ENCODE measurements at places on chromosomes 1 and 21. TPM values are rescaled to one million over a fixed set of nuclear protein-coding genes. Genes with fewer than 3 reads are reported as not detected.

S100A16 gene
- total RNA-seq: not detected

CELSR2 gene
- total RNA-seq: 2.2 TPM

GPX7 gene
- total RNA-seq: 21.2 TPM

PRRX1 gene
- total RNA-seq: not detected

TRABD2B gene
- not detected for total RNA-seq

FLVCR1 gene
- total RNA-seq: 11.7 TPM

MRPS15 gene
- 99.9 TPM for total RNA-seq

ZNF648 gene
- total RNA-seq: not detected

CFHR5 gene
- total RNA-seq: not detected

PEF1 gene
- 50.4 TPM for total RNA-seq

RHBDL2 gene
- not detected for total RNA-seq

LAMC2 gene
- not detected for total RNA-seq

FAM43B gene
- total RNA-seq: not detected

LRRC3 gene
- total RNA-seq: 3.7 TPM

WDR47 gene
- 10.6 TPM for total RNA-seq

PRPF38B gene
- total RNA-seq: 70.5 TPM

F13B gene
- total RNA-seq: not detected

GSTM1 gene
- not detected for total RNA-seq

DEPDC1 gene
- 29.6 TPM for total RNA-seq

AGT gene
- total RNA-seq: not detected

TMEM79 gene
- 8.9 TPM for total RNA-seq

SPAG17 gene
- total RNA-seq: not detected

NBPF6 gene
- total RNA-seq: not detected

OR2L2 gene
- total RNA-seq: 0.10 TPM

KIF21B gene
- total RNA-seq: 180 TPM

FOXO6 gene
- total RNA-seq: not detected

LRP8 gene
- 52.7 TPM for total RNA-seq

RGL1 gene
- 2.8 TPM for total RNA-seq

PIGR gene
- total RNA-seq: not detected

CFHR3 gene
- total RNA-seq: not detected

KIF14 gene
- total RNA-seq: 28.3 TPM

CFHR2 gene
- not detected for total RNA-seq

CPT2 gene
- 14.9 TPM for total RNA-seq

TRIM45 gene
- total RNA-seq: 0.55 TPM

TMEM35B gene
- 38.7 TPM for total RNA-seq

FHAD1 gene
- total RNA-seq: not detected

RAB3B gene
- 0.08 TPM for total RNA-seq

CASQ2 gene
- total RNA-seq: not detected

KCNH1 gene
- not detected for total RNA-seq

KRTAP21-2 gene
- total RNA-seq: not detected

ATAD3C gene
- 1.4 TPM for total RNA-seq

LAMB3 gene
- total RNA-seq: 4.4 TPM
